ENCODE measurements at places on chromosomes 6 and 20.

DNA sequence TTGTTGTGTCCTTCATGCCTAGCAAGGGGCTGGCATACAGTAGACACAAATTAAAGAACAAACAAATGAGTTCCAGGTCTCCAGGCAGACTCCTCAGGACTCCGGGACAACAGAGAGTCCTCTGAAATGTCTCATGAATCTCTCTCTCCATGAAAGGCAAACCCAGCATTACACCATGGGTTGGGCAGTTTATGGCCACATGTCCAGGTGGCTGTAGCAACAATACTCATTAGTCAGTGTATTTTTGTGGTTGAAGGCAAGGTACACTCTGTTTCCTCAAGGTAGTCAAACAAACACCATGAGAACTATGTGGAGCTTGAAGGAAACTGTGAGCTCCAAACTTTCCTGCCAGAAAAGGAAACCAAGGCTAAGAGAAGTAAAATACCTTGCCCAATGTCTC, 62.2 kb downstream of the KCNB1 start:
- no peak for DNase-seq

GRCh38 chr6:147417954-147418353, 90.5 kb upstream of the SAMD5 start:
- DNase-seq, result no peak

GRCh38 chr6:127332383-127332961, 10.9 kb downstream of the ECHDC1 start:
- DNase-seq, result no peak

- DNase-seq, result no peak
These were observed 658.2 kb downstream of the GRIK2 start for GRCh38 chr6:102051720-102052119.

GRCh38 chr20:37516811-37517750, 4.0 kb upstream of the NNAT start:
- no peak for DNase-seq

- DNase-seq, result no peak
These were observed 238.8 kb upstream of the NOX3 start for GRCh38 chr6:155694419-155694790.

GRCh38 chr6:158769771-158770432, 49.3 kb downstream of the EZR start:
- no peak for DNase-seq

GRCh38 chr20:63095718-63096654, 89.2 kb upstream of the BHLHE23 start:
- DNase-seq, result no peak

DNA sequence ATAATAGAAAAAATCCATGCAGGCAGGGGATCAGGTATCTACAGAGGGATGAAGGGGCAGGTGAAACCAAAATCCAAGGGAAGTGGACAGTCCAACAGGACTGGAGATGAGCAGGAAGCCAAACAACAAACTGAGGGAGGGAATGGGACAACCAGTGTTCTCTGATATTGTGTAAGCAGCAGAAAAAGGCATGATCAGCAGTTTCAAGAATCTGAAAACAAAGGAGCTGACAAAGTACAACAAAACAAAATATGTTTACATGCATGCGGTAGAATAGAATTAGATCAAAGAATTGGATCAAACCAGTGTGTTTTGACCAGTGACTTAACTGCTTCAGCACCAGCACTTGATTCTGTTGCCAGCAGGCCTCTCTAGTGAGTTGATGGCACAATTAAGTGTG, 729.7 kb downstream of the RFPL4B start:
- no peak for DNase-seq

DNA sequence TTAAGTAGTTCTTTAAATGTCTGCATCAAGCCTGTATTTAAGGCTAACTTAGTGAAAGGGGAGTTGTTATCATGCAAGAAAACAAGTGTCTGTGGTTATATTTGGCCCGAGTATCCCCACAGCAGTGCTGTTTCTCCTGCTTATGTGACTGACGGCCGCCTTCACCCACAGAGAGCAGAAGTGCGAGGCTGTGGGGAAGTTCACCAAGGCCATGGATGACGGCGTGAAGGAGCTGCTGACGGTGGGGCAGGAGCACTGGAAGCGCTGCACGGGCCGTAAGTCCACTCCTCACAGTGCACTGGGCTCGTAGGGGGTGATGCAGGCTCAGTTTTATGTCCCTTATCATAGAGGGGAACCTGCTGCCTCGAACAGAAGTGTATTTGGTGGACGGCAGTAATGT, 53.2 kb upstream of the SYNJ2 start:
- DNase-seq, result no peak

DNA sequence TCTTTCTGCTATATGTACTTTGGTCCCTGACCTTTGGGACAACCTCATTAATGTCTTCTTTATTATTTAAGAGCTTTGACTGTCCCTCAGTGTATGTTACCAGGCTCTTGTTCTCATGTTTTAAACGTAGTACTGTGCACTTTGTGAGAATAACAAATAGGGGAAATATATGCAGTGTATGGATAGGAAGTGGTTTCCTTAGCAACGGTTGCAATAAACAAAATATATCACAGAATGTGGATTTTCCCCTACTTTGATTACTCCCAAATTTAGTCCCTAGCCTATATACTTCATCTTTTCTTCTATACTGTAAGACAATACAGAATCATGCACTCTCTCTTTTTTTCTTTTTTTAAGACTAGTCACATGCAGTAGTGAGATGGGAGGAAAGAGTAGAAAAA, 123.8 kb upstream of the AKIRIN2 start:
- no peak for DNase-seq

DNA sequence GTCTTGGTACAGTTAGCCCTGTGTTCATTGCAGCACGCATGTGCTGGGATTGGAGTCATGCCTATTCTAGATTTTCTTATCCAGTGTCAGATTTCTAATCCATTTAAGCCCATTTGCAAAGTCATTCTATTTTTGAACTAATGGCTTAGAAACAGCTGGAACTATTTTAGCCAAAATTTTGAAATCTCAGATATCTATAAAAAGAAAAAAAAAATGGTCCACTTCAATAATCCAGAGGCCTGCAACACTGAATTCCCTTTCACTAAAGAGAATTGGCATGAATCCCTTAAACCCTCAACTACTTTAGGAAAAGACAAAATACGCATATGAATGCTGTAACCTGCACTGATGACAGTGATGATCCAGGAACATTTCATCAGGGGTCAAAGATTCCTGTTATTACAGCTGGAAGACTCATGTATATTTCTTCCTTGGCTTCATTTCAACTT, 1.5 kb downstream of the COL21A1 start:
- DNase-seq, result no peak

- DNase-seq, result no peak
These were observed 203.8 kb downstream of the MYLK4 start for GRCh38 chr6:2546901-2547300.

GRCh38 chr6:33172688-33173534, 19.4 kb downstream of the COL11A2 start:
- DNase-seq, result no peak

GRCh38 chr6:105022416-105022815, 65.5 kb downstream of the LIN28B start:
- DNase-seq, result no peak

DNA sequence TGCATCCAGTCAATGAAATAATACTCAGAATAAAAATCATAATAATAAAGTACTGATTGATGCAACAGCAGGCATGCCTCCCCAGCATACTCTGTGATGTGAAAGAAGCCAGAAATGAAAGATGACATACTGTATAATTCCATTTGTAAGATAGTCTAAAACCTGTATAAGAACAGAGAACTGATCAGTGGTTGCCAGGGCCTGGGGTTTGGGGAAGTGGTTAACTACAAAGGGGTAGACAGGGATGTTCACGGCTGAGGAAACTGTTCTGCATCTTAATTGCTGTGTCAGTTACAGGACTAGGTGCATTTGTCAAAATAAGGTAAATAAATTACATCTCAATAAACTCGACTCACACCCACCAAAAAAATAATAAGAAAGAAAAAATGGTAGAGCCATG, 81.3 kb upstream of the BMP2 start:
- no peak for DNase-seq

DNA sequence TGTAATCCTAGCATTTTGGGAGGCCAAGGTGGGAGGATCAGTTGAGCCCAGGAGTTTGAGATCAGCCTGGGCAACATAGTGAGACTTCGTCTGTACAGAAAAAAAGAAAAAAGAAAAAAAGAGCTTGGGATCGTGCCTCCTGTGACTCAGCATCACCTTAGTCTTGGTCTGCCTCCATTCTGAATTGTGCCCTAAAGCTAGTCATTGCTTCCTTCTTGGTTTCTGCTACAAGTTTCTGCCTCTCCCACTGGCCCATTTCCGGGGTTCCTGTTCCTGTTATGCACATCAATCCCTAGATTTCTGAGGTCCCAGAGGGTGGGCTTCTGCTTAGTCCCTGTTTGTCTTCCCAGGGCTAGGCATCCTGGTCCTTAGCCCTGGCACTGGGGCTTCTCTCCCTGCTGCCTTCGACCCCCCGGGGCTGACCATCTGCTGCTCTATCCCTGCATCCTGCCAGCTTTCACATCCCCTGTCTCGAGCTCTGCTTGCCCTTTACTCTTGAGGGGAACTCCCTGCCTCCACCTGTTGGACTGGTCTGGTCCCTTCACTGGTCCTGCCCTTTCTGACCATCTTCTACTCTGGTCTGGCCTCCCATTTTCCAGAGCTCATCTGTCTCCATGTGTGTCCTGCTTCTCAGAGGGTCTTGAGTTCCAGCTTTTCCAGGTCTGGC, 77.5 kb upstream of the ESR1 start:
- no peak for DNase-seq

DNA sequence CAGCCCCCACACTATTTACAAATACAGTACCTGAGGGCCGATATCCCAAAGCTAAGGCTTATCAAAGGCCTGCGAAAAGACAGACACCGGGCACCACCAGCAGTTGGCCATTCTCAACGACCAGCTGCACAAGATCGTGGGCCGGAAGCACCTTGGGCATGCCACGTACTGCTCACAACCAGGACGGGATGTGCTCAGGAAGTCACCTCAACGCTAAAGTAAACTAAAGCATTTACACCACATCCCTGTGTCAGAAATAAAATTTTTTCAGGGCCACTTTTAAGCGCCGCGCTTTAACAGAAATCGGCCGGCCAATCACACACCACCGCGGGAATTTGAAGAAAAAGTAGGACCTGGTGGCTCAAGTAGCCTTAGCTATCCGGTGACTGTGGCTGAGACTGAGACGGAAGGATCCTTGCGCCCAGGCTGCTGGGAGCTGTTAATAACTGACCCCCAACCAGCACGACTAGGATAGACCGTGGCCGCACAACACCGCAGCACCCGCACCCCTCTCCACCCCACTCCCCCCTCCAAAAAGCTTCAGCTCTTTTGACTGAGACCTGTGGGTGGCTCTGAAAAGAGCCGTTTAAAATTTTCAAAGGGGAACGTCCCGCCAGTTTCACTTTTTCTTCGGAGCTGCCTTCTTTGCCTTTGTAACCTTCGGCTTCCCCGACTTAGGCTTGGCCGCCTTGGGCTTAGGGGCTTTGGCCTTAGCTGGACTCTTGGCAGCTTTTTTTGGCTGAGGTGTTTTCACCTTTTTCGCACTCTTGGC, 131.2 kb upstream of the BTN3A2 start:
- no peak for DNase-seq

- no peak for DNase-seq
These were observed 115.5 kb downstream of the DOK5 start for GRCh38 chr20:54590856-54591255.

DNA sequence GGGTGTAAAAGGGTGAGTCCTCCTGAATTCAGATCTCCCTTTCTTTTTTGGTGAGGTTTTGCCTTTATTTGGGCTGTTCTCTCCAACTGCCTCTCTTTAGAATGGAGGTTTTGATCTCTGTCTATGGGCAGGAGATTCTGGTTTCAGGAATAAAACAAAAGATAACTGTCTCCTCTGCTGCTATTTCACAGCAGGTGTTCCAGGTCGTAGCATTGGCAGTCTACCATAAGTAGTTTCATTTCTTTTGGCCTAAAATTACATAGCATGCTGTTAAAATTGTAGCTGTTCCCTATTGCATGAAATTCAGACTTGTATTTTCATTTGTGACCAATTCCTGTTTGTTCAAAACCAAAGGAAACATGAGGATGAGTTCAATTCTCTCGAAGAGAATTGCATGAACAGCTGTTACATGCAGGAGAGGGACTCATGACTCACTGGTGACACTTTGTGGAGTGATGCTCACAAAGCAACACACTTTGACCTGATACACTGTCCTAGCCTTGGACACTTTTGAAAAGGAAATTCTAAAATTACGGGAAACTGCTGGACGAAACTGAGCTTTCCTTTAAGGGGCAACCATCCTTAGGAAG, 76.8 kb upstream of the SIRPG start:
- DNase-seq, result no peak

GRCh38 chr6:122200440-122200839, 199.0 kb upstream of the HSF2 start:
- no peak for DNase-seq

GRCh38 chr6:134532694-134533624, 215.0 kb upstream of the SGK1 start:
- DNase-seq, result no peak

- no peak for DNase-seq
These were observed 215.1 kb upstream of the QKI start for GRCh38 chr6:163199371-163199770.

DNA sequence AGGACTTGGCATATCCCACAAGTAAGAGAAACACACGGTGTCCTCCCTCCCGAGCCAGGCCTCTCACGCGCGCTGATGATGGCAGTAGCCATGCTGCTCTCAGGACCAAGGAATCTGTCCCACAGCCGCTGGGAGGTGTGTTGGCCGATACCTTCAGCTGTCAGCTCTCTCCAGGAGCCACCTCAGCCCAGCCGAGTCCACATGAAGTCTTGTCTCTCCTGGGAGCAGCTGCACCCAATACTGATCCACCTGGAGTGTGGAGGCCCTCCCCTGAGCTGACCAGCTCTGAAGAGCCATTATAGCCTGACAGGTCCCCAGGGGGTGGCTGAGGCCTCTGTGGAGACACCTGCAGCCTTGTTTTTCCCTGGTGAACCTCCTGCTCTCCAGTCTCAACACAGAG, 23.8 kb upstream of the NXT1 start:
- no peak for DNase-seq

DNA sequence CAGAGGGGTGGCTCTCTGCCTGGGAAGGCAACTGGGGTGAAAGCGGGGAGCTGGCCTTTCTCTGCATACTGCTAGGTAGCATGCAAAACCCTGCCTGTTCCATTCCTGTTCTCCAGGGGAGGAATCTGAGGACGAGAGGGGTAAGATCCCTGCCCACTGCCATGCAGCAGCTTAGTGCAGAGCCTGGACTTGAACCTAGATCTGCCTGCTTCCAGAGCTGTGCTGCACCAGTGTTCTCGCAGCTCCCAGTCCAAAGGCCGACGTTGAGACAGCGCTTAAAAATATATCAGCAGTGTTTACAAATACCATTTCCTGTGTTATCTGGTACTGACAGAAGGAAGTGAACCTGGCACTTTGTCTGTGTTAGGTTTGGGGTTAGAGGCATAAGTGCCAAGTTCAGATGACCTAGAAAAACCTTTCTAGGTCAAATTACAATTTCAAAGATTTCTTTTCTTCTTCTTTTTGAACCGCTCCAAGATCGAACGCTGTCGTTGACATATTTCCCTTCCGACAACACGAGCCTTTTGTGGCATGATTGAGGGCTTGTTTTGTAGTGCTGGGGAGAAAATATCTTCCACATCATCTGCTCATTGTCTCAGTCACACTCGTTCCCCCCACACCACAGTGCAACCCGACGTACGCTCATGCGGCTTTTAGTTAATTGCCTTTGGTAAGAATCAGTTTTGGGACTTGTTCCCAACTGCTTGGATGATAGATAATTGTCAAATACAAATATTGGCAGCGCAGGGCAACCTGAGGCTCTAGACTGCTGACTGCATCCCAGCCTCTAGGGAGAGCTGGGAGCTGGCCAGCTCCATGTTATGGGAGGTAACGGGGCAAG, 44.6 kb downstream of the TOX2 start:
- no peak for DNase-seq
